ENCODE measurements at places on chromosomes 7 and 10.

DNA sequence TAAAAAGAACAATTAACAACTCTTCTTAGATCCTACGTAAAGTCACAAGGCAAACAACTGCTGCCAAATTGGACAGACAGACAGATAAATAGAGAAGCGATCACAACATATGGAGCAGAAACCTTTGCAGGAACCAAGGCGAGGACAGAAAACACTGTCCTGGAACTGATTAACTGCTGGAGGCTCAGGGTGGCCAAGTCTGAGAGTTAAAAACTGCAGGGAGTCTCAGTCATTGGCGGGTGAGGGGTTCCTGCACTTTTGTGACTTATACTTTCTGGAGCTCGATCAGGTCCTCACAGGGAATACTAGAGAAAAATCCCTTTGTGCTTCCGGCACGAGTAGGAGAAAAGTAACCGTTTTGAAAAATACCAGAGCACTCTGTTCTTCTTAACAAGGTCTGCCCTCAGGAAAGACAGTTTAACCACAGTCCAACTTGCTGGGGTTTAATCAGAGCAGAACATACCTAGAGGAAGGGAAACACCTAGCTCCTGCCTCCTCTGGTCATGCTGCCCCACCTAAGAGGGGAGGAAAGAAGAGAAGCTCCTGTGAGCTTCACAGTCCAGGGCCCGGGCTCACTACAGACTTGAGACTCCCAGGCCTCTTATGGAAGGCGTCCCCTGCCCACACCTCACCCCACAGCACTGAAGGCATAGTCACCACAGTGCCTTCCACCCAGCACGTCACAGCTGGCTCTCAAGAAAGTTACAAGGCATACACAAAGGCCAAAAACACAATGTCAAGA lies 74.9 kb downstream of the LARP4B start:
- DNase-seq: no peak

GRCh38 chr7:31192986-31193385 lies 140.9 kb downstream of the ADCYAP1R1 start:
- DNase-seq: no peak

GRCh38 chr7:132002343-132002968 lies 446.0 kb upstream of the PODXL start:
- DNase-seq: no peak

GRCh38 chr10:20058135-20058534 lies 241.9 kb downstream of the PLXDC2 start:
- no peak for DNase-seq

DNA sequence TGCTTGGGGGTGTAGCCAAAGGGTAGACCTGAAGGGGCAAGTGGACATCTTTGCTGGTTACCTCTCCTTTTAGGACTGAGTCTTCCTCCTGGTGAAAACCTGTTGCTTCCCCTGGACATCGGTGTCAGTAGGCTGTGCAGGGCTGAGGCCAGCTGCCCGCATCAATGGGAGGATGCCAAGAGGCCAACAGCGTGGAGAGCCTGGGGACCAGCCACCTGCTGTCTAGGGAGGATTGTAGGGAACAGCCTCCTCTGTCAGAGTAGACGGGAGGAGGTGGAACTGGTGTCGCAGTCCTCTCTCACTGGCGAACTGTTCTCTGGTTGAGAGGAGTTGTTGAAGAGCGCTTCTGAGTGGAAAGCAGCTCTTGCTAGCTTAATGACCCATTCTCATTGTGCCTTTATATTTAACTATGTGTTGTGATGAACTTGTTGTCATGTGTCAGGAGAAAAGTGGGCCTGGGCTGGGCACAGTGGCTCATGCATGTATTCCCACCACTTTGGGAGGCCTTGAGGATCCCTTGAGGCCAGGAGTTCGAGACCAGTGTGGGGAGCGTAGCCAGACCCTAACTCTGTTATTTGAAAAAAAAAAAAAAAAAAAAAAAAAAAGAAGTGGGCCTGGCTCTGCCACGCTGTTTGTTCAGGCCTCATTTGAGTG lies 1.8 kb downstream of the SUFU start:
- no peak for DNase-seq

DNA sequence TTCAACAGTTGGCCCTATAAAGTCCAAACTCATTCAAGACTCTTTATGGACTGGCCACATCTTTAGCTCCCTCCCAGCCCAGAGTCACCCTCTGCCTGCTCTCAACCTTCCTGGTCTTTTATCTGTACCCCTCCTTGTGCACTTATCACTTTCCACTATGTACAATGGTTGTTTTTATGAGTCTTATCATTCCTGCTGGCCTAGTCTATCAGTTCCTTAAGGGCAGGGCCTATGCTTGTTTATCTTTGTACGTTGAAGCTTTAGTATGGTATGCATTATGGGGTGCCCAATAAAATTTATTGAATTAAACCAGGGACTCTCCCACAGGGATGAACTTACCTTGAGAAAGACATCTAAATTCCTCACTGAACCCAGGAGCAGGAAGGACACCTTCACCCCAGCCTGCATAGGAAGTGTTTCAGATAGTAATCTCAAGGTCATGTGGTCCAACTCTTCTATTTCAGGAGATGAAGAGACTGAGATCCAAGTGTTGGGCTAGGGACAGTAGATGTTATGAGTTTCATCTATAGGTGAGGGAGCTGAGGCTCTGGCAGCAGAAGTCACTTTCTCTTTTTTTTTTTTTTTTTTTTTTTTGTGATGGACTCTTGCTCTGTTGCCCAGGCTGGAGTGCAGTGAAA lies 13.3 kb upstream of the PDCD4 start:
- no peak for DNase-seq

GRCh38 chr10:124153023-124153826 lies 59.8 kb upstream of the CHST15 start:
- DNase-seq: peak; percentile 5

- DNase-seq: no peak
Measured at GRCh38 chr10:86974484-86974883, 6.2 kb downstream of the ADIRF start.

- DNase-seq: no peak
Measured at GRCh38 chr10:120069700-120070099, 177.2 kb downstream of the SEC23IP start.

DNA sequence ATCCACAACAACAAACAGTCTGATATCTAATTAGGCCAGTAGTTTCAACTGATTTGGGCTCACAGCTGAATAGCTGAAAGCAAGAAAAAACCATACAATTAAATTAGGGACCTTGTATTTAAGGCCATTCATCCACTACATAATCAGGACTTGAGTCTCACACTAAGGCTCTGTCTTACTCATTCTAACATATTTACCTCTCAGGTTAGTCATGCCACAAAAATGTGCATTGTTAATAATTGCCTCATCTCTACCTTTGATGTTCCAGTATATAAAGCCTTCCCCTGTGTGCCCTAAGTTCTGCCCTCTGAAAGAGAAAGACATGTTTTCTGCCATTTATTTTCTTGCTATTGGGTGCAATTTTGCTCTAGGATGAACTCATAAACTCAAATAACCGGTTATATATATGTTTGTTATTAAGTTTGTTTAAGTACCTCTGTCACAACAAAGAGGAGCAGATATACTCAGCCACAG lies 5.3 kb upstream of the C1GALT1 start:
- no peak for DNase-seq

DNA sequence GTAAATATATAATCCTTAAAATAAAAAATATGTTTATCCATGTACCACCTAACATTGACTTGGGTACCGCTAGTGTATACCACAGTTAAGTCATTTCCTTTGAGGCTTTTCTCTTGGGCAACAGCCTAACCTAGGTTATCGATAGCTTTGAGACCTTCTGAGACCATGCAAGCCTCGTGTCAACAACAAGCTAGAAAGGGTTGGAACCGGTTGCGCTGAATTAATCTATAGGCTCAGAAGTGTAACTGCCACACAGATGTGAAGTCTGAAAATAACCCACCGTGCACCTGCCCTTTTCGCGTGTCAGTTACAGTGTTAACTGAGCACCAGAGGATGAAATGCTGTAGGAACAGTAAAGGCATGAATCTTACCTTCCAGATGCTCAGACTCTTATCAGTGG lies 59.8 kb downstream of the ARID5B start:
- DNase-seq: no peak

DNA sequence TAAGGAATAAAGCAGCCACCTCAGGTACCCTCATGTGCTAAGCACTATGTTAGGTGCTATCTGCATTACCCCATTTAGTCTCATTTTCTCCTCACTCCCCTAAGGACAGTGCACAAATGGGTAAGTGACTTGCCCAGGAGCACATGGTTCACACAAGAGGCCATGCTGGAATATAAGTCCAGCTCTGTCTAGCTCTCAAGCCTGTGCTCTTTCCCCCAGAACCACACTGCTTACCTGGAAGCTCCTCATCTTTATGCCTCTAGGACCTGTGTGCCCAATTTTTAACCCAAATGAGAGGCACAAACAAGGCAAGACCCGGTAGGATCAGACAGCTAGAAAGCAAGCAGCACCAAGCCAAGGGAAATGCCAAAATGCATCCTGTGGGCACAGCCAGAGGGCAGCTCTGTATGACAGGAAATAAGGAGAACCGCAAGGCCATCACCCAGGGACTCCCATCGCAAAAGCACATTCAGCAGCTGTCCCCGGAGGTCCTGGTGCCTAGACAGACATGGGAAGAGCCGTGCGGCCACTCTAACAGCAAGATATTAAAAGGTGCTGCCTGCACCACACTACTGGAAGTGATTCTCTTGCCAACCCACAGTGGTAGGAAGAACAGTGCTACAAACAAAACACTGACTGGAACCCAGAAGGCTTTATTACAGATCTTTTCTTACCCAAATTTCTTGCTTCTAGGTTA lies 88.1 kb downstream of the GSAP start:
- no peak for DNase-seq

DNA sequence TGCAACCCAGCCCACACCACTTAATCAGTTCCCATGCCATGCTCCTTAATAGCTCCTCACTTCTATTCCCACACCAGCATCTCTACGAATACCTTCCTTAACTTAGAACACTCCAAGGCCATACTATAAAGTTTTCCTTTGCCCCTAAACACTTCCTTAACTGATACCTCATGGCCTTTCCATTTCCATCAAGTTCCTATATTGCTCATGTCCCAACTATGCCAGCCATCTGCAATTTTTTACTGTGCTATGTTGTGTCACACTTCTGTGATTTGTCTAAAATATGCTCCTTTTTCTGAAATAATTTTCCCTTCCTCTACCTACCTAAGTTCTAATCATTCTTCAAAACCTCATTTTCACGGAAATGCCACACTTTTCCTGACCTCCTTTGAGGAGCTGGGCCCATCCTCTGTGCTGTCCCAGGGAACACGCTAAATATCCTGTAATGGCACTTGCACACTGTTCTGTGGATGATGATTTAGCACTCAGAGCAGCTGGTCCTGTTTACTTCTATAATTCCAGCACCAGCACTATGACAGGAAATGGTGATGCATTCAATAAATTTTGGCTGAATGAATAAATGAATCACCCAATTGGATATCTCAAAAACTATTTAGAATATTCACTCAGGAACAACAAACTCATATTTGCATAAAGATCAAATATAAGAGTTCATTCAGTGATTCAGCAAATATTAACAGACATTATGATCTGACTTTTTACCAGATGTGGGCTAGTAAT lies 266.5 kb upstream of the HGF start:
- no peak for DNase-seq

DNA sequence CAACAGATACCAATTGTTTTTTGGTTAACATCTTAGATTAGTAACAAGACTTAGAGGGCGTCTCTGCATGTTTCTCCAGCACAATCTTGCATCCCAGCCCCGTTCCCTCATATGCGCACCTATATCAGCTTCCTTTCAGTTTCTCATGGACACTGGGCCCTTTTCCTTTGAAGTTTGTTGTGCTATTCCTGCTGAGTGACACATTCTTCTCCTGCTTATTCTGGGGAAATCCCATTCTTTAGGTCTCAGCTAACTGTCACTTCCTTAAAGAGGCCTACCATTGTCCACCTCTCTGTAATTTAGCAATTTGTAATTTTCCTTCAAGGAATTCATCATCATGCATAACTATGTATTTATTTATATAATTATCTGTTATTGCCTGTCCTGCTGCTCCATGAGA lies 110.3 kb upstream of the STEAP1B start:
- no peak for DNase-seq

GRCh38 chr7:4069268-4070095 lies 612.6 kb upstream of the FOXK1 start:
- no peak for DNase-seq

DNA sequence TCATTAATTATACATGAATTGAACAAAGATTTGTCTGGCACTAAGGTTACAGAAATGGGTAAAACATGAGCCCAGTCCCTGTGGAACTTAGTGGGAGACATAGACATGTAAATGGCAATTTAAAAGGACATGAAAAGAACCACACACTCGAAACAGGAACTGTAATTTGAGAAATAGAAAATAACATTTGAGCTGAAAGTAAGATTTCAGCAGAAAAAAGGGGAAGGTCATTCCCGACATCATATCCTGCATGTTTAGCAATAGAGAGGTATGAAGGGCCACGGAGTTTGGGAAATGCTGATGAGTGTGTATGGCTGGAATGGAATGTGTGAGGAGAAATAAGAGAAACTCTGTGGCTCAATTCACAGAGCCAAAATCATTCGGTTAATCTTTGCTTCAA lies 175.4 kb upstream of the AHR start:
- DNase-seq: no peak

GRCh38 chr10:73875139-73875475 lies 752 bp upstream of the CAMK2G start:
- no peak for DNase-seq

DNA sequence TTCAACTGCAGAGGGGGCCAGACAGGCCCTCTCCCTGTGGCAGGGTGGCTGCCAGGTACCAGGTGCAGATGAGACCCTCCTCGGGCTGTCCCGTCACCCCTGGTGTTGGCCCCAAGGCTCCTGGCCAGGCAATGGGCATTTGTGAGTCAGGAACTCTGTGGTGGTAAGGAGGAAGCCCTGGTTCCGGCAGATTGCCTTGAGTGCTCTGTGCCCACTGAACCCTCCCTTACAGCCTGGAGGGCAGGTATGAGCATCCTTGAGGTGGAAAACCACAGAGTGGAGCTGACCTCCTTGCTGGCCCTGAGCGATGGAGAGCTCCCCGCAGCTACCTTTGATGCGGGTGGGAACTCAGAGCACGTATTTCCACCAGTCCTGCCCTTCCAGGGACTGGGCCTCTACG lies 2.0 kb downstream of the PAOX start:
- DNase-seq: no peak

DNA sequence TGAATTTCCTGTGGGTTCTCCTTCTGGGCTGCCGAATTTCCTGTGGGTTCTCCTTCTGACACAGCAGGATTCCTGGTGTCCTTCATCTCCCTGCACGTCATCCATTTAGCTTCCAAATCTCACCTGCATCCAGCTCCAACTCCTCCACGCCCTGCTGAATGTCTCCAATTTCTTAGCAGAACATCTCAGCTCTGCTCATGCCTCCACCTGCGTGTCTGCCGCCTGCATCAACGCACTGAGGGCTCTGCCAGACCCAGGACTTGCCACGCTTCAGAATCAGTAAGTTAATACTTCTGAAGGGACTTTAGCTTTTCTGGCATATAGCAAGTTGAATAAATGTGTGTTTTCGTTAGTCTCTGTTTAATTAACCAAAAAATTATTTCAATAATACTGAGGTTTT lies 31.1 kb upstream of the VIPR2 start:
- no peak for DNase-seq

All from stimulated activated CD8-positive, alpha-beta memory T cell treated with anti-CD3 and anti-CD28 coated beads, Interleukin-2, amount 100 ng/mL, for 48 hours (primary cell).